Stimulated activated CD4-positive, alpha-beta T cell treated with anti-CD3 and anti-CD28 coated beads, Interleukin-4, amount 100 ng/mL, for 1 hour (primary cell): ENCODE measurements at places on chromosomes 2 and 18.
A peak's percentile ranks its signal among the peaks of the same experiment; 100 is the strongest.

DNA sequence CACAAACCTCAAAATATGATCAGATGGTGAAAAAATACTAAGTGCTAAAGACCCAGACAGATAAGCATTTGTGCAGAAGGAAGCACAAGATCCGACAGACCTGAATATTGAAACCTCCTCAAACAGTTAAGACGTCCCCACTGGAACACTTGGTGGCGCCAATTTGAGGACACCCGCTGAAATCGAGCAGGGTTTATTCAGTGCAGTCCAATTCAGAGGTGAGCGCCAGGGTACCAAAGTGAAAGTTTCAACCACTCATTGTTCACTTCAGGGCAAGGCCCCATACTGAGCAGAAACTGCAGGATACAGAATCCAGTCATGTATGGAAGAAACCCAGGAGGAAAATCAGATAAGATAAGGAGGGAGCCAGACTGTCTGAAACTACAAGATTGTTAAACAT is 417.6 kb downstream of the LRRTM4 start:
- DNase-seq: no peak

DNA sequence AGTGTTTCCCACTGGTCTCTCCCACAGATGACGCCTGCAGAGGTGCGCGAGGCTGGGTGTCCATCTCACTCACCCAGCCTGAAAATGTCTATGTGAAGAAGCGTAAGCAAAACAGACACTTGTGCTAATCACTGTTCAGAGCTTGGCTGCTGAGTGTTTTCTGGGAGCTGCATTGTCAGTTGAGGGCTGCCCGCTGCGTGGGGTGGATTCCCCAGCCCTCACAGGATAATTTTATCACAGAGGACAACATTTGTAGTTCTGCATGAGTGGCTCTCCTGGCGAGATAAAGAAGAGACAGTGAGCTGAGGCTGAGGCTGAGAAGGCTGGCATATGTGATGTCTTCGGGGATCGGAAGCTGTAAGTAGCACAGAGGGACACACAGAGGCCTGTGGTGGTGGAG is 16.2 kb upstream of the CAPN13 start:
- DNase-seq: no peak

DNA sequence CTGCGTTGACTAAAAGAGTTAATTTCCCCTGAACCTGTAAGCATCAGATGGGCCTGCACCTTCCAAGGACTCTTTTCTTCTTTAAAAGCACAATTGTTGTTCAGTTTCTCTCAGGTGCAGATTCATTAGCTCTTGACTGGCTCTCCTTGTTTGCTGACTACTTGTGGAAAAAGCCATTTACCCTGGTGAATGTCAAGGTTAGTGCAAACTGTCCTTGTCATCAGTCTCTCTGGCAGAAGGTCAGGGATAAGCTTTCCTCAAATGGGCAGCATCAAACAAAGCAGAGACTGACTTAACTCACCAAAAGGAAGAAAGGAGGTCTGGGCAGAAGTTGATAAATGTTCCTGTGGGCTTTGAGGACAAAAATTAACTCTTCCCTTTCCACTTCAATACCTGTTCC is 922.7 kb downstream of the BCL11A start:
- DNase-seq: no peak

DNA sequence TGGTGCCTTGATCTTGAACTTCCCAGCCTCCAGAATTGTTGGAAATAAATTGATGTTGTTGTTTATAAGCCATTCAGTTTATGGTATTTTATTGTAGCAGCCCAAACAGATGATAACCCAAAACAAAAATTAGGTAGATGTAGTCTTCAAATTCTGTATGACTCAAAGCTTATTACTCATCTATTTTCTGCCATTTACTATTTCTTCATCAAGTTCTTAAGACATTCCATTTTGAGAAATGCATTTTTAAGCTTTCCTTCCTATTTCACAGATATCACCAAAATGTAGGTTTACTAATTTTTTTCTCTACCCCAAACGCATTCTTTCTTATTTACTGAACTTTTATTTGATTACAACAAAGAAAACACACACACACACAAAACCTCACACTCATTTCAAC is 148.2 kb downstream of the RND3 start:
- no peak for DNase-seq

GRCh38 chr2:32058130-32058529 is 5.2 kb upstream of the SPAST start:
- no peak for DNase-seq

GRCh38 chr2:27717070-27717795 is 53.5 kb downstream of the SLC4A1AP start:
- no peak for DNase-seq

- no peak for DNase-seq
Observed at GRCh38 chr18:43484710-43485109, 207.4 kb upstream of the SYT4 start.

GRCh38 chr18:67733088-67733487 is 216.6 kb upstream of the DSEL start:
- DNase-seq: no peak

DNA sequence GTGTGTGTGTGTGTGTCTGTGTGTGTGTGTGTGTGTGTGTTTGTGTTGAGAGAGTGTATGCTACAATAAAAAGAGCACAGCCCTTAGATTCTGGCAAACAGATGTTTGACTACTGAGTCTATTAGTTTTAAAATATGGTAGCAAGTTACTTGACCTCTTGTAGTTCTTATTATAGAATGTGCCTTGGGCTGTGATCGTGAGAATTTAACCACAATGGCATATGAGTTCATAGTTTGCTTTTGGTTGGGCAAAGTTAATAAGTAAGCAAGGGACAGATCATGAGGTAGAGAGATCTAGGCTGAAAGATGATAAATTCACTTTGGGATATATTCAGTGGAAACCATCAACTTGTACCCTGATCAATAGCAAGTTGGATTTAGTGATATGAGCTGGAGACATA is 334.3 kb upstream of the VWC2L start:
- DNase-seq: no peak

- no peak for DNase-seq
Observed at GRCh38 chr2:236205867-236206645, 37.9 kb upstream of the GBX2 start.

DNA sequence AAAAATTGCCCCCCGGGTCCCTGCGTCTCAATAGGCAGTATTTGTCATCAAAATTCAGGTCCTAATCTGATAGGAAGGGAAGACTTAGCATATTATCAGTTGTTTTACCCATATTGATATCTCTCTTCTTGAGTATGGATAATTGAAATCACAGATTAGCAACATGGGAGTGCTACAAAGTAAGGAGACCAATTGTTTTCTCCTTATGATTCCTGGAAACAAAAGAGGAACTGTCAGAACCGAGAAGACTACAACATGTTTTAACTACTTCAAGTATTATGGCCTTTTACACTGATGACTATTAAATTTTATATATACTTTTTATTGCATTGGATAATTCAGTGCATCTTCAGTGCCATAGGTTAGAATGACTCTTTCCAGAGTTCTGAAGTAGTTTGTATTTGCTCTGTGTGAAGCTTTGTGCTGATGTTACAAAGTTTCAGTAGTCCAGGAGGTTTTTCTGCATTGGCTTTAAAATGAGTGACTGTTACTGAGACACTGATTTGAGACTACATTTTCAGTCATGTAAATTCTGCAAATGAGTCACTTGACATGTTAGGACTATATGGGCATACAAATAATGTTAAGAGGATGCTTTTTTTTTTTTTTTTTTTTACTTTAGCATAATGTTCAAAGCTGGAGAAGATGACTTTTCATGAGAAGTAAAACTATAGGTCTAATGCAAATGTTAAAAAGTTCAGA is 19.7 kb upstream of the TLK1 start:
- no peak for DNase-seq

- no peak for DNase-seq
Observed at GRCh38 chr2:107633580-107634147, 193.0 kb upstream of the RGPD4 start.

- no peak for DNase-seq
Observed at GRCh38 chr2:1940679-1941078, 196.4 kb upstream of the PXDN start.

- DNase-seq: no peak
Observed at GRCh38 chr2:107025869-107026380, 140.0 kb upstream of the ST6GAL2 start.

- DNase-seq: peak; percentile 56
Observed at GRCh38 chr18:35580701-35581539, 620 bp upstream of the GALNT1 start.

- DNase-seq: no peak
Observed at GRCh38 chr2:28054916-28055315, 164.4 kb downstream of the BABAM2 start.

- DNase-seq: no peak
Observed at GRCh38 chr2:174704642-174705041, 59.6 kb downstream of the CHRNA1 start.

- DNase-seq: no peak
Observed at GRCh38 chr2:97722227-97722626, 8.9 kb downstream of the ZAP70 start.

GRCh38 chr2:177881008-177881747 is 191.4 kb downstream of the PDE11A start:
- no peak for DNase-seq

GRCh38 chr18:44458777-44459176 is 221.9 kb upstream of the SETBP1 start:
- DNase-seq: no peak

GRCh38 chr2:174324530-174324929 is 10.2 kb upstream of the SP9 start:
- no peak for DNase-seq

DNA sequence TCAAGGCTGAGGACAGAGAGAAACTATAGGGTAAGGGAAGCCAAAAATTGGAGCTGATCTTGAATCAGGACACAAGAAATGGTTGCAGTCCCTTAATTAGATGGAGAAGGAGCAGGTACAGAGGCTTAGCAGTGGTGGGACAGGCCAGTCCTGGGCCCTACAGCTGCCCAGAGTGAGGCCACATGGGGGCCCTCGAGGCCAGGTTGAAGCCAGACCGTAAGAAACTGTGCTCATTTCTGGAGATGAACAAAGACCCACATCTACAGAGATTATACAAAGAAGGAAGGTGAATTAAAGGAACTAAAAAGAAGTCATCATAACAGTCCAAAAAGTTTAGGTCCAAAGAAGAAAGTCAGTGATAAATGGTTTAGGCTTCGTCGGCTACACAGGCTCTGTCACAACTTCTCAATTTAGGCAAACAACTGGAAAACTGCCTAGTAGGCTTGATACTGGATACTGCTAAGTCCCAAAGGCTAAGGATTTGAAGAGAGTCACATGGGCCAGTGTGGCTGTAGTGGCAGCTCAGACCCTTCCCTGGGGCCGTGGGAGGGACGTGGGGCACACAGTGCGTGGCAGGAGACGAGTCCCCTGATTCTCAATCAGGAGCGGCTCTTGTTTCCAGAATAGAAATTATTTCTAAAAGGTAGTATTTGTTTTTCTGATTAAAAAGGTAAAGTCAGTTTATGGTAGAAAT is 50.4 kb upstream of the CNGA3 start:
- no peak for DNase-seq

DNA sequence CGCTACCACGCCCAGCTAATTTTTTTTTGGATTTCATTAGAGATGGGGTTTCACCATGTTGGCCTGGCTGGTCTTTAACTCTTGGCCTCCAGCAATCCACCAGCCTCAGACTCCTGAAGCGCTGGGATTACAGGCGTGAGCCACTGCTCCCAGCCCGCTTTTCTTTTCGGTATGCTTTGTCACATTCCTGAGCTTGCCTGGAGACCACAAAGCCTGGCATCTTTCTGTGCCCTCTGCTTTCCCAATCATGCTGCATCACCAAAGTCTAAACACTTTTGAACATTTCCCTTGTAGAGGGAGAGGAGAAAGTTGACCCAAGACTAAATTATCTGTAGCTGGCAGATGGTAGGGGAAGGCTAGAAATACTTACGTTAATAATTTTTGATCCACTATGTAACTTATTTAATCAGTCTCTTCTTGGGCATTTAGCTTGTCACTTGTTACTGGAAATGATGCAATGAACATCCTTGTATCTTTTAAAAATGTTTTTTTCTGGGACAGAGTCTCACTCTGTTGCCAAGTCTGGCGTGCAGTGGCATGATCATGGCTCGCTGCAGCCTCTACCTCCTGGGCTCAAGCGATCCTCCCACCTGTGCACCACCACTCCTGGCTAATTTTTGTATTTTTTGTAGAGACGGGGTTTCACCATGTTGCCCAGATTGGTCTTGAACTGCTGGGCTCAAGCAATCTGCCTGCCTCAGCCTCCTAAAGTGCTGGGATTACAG is 2.7 kb upstream of the NPC1 start:
- no peak for DNase-seq

- DNase-seq: no peak
Observed at GRCh38 chr2:127065299-127065939, 41.5 kb downstream of the BIN1 start.

DNA sequence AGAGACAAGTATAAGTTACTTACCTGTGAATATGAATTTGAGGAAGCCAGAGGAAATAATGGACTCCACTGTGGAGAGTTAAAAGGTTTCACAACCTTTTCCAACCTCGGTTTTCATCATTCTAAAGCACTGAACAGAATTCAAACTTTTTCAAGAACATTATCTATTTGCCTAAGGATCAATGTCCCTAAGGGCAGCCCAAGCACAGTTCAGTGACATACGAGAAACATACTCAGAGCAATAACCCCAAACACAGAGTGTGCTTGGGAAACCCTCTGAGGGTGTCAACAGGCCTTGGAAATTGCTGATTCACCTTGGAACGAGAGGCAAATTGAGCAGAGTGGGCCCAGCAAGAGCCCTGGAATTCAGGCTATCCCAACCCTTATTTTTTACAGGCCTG is at the start of gene ABCB11:
Gene ABCB11 (minus strand): TSS at position 123 of the 400 bp plus-strand sequence. CDS start 13,199 bp downstream, outside the sequence.
- DNase-seq: no peak

GRCh38 chr2:237883951-237884446 is 24.6 kb downstream of the RAMP1 start:
- no peak for DNase-seq

DNA sequence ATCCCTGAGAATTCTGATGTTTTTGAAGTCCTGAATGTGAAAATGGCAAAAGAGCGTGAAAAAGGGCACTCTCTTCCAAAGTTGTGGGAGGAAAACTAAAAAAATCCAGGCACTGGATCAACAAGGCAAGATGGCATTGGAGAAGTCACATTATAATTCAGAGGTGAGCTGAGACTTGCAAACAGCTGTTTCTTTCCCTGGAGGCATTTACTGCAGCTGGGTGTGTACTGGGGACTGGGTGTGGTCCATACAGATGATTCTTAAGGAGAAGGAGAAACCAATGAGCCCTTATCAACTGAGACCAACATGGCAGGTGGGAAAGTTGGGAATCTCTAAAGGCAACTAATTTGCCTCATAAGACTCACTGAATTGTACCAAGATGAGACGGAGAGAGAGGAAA is 313.9 kb downstream of the TRIB2 start:
- no peak for DNase-seq

GRCh38 chr18:8337211-8337610 is 272.0 kb upstream of the RAB12 start:
- no peak for DNase-seq

GRCh38 chr2:217491271-217491670 is 511.5 kb downstream of the TNS1 start:
- no peak for DNase-seq
